ENCODE measurements at places on chromosomes 13 and 19.

- DNase-seq = no peak
Observed at GRCh38 chr19:39067104-39067503, 17.1 kb upstream of the ACP7 start.

DNA sequence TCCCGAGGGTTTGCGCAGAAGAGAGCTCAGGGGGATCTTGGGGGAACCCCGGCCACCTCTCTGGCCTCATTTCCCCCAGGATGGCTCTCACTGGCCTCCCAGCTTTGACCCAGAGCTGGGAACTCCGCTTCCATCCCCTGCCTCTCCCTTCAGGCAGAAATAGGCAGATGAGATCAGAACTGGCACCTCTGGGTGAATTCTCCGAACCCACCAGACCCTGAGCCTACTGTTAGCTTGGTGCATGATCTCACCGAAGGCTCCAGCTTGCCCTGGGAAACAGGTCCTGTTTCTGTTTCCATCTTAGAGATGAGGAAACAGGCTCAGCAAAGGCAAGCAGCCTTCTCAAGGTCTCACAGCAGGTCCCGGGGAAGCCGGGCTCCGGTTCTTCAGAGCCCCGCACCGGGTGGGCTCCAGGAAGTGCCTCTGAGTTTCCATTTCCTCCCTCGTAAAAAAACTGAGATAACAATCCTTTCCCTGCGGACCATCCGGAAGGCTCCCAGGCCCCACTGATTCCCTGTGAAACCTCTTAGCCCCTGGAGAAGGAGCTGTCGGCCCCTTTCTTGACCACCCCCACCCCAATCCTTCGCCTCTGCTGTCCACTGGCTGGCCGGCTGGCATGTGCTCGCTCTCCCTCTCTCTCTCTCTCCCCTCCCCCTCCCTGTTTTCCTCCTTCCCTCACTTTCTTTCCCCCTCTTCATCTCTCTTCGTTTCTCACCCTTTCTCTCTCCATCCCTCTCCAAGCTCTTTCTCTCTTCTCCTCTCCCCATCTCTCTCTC lies 2.1 kb downstream of the NECTIN2 start:
- no peak for DNase-seq

- DNase-seq = no peak
Observed at GRCh38 chr13:32021785-32022184, 9.8 kb upstream of the FRY start.

DNA sequence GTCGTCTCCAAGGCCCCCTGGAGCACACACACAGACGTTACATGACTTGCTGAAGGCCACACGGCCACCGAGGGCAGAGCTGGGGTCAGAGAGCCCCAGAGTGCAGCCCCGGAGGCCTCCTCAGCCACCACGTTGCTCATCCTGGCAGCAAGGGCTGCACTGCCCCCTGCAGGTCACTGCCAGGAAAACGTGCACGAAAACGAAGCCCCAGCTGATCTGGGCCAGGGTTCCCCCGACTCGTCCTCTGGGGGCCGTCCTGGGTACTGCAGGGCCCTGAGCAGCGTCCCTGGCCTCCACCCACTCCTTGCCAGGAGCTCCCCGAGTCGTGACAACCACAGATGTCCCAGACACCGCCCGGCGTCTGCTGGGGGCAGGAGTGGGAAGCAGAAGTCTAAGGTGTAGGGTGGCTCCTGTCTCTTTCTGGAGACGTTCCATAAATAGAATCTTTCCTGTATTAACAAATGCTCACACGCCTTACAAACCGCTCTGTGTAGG lies 3.4 kb downstream of the TPGS1 start:
- peak; percentile 92 for DNase-seq

DNA sequence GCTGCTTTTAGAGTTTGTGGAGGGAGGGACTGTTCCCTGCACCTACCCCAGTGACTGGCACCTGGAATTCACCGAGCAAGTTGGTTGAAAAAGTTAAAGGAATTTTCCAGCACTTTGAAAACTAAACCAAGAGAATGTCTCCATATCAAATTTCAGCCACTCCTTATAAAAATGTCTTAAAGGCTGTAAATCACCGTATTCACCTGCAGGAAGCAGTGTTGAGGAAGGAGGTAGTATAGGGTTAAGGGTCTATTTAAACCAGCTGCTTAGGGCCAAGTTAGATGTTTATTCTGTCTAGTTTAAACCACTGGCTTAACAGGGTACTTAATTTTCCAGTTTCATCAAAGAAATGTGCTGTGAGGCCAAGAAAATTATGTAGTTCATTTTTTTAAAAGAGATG lies 3.8 kb upstream of the RAB20 start:
- DNase-seq = no peak

DNA sequence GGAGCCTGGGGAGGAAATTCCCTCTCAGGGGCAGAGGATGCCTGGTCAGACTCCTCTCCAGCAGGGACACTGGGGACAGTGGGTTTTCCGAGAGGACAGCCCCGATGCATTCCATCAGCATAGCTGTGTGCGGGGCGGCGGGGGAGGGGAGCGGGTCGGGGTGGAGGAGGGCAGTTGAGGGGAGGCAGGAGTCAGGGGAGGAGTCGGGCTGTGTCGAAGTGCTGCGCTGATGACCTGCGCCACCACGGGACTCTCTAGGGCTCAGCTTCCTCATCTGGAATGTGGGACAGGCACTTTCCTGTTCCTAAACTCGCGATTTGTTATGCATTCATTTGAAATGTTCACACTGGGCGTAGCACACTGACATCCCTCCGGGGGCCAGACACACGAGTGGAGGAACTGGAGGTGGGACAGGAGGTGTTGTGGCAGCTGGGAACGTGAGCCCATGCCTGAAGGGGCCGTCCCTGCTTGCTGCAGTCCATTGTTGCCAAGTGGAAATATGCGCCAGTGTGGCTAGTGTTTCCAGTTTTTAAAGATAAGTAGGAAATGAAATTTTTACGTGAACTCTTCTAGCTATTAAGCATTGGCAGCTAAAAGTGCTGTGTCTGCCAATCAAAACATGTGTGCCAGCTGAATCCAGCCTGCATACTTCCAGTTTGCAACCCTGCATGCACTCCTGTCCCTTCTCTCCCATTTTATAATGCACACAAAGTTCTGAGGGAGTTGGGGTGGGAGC lies 43.3 kb downstream of the FLT1 start:
- DNase-seq = no peak

GRCh38 chr19:51986309-51987291 lies at the start of gene ZNF350:
Gene ZNF350, minus strand, starts transcription at chr19:51986840. Its CDS starts 12,480 bp downstream, at chr19:51974360.
- peak; percentile 78 for DNase-seq

- DNase-seq = no peak
Observed at GRCh38 chr19:37948362-37948761, 41.4 kb downstream of the SIPA1L3 start.

- peak; percentile 35 for DNase-seq
Observed at GRCh38 chr13:38350114-38350617, 515 bp downstream of the UFM1 start.

DNA sequence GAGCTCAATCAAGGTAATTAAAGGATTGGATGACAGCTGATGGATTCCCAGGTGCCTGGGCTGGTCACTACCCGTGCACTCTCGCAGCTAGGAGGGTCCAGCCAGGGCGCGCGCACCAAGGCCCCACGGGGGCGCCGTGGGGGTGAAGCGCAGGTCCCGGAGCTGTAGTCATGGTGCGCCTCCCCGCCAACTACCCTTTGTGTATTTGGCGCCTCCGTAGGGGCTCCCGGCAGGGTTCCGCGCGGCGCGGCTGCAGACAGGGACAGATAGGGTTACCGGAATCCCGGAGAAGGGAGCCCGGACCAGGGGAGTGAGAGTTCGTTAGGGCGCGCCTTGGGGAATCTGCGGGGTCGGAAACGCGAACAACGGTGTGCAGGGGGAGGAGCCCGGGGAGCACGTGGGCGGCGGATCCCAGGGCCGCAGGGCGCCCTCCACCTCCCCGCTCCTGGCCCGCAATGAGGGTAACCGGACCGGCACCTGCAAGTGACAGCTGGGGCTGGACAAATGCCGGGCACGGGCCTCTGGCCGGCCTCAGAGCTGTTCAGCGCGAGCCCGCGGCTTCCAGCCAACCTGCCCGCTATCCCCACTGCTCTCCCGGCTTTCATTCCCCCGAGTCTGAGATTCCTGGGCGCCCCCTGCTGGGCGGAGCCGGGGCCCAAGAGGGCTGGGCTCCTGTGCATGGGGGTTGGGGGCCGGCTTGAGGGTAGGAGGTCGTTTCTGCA lies 3.4 kb upstream of the PRAM1 start:
- DNase-seq = peak; percentile 90

DNA sequence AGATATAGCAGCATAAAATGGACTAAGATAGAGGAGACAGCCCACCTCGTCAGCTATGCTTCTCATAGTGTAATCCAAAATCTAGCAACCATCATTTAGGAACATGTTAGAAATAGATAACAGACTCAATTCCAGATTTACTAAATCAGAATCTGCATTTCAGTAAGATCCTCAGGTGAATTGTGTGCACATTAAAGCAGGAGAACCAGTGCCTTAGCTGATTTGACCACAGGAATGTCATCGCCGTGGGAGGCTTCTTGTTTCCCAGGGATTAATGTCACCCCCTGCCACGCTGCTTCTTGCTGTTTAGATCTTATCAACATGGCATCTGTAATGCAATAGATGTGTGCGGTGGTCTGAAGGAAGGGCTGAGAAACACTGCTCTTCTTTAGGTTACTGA lies 84.0 kb downstream of the GPC5 start:
- no peak for DNase-seq

DNA sequence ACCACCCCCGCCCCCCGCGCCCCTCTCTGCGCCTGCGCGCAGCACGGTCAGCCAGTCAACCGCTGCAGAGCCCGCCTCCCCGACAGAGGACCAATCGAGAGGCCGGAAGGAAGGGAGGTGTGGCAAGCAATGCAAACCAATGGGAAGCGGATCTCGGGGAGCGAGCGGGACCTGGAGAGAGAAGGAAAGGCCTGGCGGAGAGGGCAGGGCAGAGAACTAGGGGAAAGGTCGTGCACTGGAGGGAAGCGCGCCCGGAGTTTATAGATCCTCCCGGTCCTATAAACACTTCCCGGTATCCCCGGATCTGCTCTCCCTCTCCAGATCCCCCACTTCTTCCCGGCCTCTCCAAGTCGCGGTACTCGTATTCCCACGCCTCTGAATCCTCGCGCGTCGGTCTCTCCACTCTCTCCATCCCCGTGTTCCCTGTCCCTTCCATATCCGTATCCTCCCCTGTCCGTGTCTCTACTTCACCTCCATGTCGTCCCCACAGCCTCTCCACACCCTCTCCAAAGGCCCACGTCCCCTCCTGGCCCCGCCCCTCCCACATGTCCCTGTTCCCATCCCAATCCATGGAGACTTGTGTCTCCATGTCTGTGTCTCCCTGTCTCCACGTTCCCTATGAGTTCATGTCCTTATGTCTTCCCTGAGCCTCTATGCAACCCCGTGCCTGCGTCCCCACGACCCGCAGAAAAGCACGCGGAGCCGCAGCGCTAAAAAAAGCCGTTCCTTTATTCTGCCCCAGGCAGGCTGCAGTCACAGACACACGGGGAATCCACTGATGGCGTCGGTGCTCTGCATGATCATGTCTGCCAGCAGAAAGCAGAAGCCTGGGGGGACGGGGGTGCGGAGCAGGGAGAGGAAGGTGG lies 434 bp upstream of the ETFB start:
- peak; percentile 95 for DNase-seq

GRCh38 chr13:48155848-48156247 lies 60.9 kb upstream of the MED4 start:
- no peak for DNase-seq

- peak; percentile 81 for DNase-seq
Observed at GRCh38 chr19:703651-704446, 4.9 kb upstream of the PALM start.

- no peak for DNase-seq
Observed at GRCh38 chr13:36412736-36413135, 19.6 kb upstream of the CCNA1 start.

DNA sequence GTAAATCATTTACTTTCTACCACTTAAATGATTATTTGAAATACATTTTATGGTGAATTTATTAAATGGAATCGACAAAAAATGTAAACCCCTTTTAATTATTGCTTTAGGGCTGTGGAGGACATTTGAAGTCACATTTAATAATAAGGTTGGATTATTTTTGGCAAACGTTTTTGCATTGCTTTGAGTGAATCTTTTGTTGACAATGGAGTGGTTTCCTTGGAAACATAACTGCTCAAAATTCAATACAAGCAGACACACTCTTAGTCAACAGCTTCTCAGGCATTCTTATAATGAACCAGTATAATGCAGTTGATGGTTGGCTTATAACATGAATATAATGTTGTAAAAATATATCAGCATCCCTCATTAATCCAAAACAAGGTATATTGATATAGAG lies 104.7 kb downstream of the DCLK1 start:
- no peak for DNase-seq

DNA sequence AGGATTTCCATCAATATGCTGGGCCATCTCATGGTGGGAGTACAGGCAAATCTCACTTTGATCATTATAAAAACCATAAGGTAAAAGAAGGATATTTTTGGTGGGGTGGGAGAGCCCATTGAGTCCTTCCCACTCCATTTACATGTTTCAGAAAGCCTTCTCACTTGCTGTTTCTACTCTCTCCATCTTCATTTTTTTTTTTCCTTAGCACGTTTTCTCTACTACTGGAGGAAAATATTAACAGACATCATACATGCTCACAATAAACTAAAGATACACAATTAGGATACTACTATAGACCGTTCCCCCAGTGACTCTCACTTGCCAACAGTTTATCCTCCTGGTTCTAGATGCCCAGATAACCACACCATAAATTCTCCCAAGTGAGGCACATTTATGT lies 1.8 kb upstream of the AKAP8 start:
- DNase-seq = no peak

GRCh38 chr13:26673890-26674289 lies 86.7 kb downstream of the GPR12 start:
- DNase-seq = no peak

GRCh38 chr13:30705680-30706079 lies 29.7 kb upstream of the ALOX5AP start:
- no peak for DNase-seq

- DNase-seq = no peak
Observed at GRCh38 chr13:34654647-34655046, 287.4 kb upstream of the NBEA start.

DNA sequence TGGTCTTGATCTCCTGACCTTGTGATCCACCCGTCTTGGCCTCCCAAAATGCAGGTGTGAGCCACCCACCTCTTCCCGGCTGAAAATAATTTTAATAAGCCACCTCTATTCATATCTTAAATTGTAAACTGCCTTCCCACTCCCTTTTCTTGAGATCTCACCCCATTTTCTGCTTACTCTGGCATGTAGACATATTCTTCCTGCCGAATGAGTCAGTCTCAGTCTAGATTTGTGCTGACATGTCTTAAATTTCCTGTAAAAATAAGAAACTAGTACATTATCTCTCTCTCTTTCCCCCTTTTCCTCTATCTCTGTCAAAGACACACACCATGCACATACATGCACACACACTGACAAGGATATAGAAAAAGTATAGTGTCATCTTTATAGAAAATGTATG lies 60.9 kb downstream of the THSD1 start:
- no peak for DNase-seq

GRCh38 chr19:10855879-10856522 lies 7.8 kb downstream of the C19orf38 start:
- no peak for DNase-seq

- no peak for DNase-seq
Observed at GRCh38 chr13:23516190-23516589, 54.0 kb upstream of the TNFRSF19 start.

- peak; percentile 56 for DNase-seq
Observed at GRCh38 chr19:53102756-53103233, 427 bp downstream of the ZNF160 start.

Data from GM20000 (cell line).